GDM1 (cell line): ENCODE measurements at places on chromosomes 3 and 15.

- no peak for DNase-seq
Measured at GRCh38 chr3:41502023-41502422, 302.7 kb downstream of the CTNNB1 start.

DNA sequence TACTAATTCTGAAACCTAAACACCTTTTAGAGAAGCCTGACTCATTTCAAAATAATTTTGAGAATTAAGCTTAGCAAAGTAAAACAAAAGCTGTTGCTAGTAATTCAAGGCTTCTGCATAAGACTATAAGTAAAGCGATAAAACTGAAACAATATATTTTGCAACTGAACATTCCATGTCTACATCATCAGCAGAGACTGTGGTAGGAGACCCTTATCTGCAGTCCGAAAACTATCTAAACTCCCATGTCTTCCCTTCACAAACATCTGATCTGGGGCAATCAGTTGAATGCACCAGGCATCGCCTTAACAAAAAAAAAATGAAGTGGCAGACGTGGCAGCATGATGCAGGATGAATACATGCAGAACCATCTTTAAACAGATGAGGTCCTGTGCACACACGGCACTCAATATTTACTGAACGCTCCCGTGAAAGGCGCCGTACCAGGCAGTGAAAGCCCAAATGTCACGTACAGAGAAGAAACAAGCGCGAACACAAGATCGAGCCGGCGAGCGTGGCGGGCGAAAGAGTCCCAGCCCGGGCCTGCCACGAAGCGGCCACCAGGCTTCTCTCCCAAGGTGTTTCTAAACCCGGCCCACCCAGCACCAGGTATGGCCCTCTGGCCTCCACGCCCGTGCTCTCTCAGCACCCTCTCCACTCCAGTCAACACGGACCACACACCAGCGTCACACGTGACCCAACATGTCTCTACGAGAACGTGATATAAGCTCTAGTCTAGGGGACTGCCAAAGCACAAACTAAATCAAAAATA is 63.0 kb downstream of the CHSY1 start:
- DNase-seq, result no peak

DNA sequence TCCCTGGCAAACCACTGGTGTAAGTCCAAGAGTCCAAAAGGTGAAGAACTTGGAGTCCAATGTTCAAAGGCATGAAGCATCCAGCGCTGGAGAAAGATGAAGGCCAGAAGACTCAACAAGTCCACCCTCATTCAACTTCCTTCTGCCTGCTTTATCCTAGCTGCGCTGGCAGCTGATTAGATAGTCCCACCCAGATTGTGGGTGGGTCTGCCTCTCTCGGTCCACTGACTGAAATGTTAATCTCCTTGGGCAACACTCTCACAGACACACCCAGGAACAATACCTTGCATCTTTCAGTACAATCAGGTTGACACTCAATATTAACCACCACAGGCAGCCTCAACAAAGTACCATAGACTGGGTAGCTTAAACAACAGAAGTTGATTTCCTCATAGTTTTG is 245.9 kb upstream of the IGF1R start:
- no peak for DNase-seq

- DNase-seq, result no peak
Measured at GRCh38 chr15:31079519-31079918, 22.0 kb downstream of the TRPM1 start.

DNA sequence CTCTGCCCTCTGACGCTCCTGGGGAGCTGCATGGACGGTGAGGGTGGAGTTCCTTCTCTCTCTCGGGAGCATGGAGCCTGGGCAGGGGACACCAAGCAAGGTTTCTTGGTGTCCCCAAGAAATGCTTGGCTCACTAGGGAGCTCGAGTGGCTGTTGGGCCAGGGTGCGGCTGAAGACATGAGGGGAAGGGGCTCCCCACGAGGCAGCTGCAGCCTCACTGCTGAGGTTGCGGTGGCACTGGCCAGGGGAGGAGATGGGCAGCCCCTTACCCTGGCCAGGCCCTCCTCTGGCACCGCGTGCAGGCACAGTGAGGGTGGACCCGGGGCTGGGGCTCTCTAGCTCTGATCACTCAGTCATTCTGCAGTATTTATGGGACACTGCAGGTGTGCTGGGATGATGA is 43.5 kb upstream of the SLC41A3 start:
- no peak for DNase-seq

GRCh38 chr15:71730277-71731144 is 79.8 kb upstream of the NR2E3 start:
- DNase-seq, result peak; percentile 7

DNA sequence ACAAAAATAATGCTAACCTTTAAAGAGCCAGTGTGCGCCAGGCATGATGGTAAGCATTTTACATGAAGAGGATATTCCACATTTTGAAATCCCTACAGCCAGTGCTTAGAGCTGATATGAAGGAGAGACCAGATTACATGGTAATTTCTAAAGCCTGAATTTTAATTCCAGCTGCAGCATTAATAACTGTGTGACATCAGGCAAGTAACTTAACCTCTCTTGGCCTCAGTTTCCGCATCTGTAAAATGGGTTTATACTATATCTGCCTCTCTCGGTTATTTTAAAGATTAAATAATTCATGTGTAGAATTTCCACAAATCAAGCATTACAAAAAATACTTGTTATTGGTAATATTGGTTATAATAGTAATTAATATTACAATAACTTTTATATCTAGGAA is 165.4 kb downstream of the UACA start:
- no peak for DNase-seq

DNA sequence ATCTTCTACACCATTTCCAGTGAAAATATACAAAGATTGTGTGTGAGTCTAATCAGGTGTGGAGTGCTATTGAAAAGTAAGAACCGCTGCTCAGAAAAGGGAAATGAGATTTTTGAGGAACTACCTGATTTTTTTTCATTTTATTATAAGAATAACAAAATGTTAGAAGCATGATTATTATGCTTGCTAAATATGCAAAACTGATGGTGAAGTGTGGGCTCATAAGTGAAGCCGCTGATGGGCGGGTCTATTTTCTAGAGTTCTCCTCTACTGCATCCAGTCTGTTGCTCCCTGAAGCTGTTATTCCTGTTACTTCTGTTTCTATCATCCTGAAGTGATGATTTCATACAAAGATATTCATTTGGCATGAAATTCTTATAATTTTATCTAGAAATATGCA is 612.0 kb downstream of the CADM2 start:
- DNase-seq, result no peak

- no peak for DNase-seq
Measured at GRCh38 chr3:37693511-37694283, 168.0 kb upstream of the CTDSPL start.

GRCh38 chr3:190089711-190090110 is 31.0 kb downstream of the P3H2 start:
- no peak for DNase-seq

DNA sequence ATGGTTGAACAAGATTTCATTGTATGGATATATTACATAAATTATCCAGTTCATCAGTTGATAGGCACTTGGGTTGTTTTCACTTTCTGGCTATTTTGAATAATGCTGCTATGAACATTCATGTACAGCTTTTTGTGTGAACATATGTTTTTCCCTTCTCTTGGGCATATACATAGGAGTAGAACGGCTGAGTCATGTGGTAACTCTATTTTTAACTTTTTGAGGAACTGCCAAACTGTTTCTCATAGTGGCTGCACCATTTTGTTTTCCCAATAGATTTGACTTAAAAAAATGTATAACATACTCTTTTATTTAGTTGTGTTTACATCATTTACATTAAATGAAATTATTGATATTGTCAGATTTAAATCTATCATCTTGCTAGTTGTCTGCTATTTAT is 28.8 kb upstream of the RFX7 start:
- DNase-seq, result no peak

DNA sequence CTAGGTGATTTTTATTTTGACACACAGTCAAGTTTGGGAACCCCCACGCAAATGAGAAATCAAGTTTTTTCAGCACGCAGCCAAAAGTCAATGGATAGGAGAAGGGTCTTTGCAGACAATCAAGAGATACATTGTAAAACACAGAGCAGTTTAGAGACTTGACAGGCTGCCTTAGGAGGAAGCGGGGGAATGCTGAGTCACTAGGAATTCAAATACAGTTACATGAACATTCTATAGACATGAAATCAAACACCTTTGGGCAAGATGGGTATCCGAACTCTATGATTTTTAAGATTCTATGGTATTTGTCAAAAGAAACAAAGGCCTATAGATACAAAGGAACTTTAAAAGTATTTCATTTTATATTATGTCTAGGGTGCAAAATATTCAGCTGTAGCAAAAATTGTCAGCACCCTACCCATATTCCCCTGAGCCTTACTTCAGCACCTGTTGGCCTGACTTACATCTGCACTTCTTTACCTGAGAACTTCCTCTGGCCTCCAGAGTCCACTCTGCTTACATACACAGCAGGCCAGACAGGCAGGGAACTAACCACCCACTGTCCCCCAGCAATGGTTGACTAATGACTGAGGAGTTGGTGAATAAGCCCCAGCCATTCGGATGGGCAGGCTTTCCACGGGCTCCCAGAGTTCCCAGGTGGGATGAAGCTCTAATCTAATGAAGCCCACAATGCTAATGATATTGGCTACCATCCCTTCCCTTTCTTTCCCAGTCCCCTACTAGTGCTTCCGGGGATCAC is 289.3 kb upstream of the RORA start:
- no peak for DNase-seq

- DNase-seq, result no peak
Measured at GRCh38 chr3:127688022-127688415, 15.3 kb downstream of the ABTB1 start.

DNA sequence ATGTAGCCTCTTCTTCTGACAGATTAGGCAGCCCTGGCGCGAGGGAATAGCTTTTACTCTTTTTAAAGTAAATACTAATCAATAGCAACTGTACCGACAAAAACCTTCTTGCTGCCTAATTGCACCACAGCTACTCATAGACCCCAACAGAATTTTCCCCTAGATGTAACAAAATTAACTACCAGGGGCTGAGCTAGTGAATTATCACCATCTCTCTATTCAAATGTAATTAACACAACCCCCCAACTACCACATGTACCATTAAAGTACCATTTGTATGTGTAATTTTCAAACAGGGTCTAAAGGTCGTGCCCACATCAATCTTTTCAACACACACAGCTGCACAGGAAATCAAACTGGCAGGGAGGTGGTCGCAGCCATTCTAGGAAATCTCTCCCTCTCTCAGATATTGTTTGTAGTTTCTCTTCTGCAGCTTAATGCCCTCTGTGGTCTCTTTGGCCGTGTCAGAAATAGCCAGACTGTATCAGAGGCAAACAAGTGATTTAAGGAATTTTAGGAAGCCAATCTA is 322.9 kb downstream of the RORA start:
- DNase-seq, result no peak

DNA sequence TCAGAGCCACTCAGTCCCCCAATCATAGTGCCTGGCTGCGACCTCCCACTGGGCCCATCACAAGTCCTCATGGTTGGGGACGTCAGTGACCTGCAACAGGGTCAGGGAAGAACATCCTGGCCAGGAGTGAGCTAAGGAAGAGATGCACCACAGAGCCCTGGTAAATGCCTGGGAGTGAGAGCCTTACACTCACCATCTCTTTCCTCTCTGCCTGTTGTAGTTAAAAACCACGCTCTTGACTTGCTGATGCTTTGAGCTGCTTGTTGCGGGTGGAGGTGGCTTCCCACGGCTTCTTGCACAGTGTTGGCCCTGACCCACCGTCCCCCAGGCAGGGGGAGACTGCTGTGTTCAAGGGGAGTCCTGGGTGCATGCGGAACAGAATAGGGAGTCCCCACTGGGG is 91.1 kb upstream of the RGMA start:
- no peak for DNase-seq

GRCh38 chr3:47337656-47338055 is 43.2 kb upstream of the PTPN23 start:
- DNase-seq, result no peak

DNA sequence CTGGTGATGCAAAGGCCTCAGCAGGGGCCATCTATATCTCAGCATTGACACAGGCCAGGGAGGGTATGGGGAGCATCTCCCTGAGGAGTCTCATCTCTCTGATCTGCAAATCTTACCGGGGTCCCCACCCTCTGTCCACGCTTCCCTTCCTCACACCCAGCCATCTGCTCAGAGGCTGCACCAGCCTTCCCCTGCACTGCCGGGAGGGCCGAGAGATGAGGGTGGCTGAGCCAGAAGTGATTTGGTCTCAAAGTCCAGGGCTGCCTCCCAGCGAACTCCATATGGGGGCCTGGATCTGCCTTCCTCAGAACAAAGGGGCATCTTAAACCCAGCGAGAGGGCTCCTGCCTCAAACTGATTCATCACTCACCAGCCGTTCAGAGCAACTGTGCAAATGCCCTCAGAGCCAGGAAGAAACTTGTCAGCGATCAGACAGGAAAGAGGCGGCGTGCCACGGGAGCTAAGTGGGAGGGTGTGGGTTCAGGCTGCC is 4.6 kb downstream of the IGDCC3 start:
- DNase-seq, result no peak

DNA sequence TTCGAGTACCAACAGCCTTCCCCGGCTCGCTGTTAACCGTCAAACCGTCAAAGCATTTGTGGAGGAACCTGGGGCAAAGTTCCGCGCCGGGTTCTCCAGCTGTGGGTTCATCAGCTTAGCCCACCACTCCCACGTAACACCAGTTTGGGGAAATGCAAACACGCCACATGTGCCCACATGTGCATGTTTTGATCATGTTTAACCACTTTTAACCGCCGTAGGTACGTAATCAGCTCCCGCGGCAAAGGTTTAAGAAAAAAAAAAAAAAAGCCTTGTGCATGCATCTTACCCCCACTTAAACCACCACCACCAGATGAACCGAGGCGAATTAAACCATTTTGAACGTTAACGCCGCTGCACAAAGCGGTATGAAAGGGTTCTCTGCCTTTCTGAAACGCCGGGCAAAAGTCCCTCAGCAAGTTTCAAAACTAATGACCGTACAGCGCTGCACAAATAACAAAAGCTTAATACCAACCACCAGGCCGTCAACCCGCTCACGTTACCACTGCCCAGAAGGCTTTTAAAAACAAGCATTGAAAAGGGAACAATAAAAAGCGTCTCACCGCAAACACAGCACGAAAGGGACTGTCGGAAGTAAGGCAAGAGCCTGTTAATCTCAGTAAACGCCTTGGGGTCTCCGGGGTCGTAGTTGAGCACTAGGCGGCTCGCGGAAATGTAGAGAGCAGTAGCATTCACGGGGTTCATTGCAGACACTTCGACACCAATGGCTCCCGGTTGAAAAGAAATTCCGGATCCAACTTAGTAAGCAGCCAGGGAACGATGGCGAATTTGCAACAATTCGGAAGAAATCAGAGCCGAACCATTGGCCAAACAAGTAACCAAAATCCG is 1.5 kb downstream of the MSL2 start:
- DNase-seq, result no peak

DNA sequence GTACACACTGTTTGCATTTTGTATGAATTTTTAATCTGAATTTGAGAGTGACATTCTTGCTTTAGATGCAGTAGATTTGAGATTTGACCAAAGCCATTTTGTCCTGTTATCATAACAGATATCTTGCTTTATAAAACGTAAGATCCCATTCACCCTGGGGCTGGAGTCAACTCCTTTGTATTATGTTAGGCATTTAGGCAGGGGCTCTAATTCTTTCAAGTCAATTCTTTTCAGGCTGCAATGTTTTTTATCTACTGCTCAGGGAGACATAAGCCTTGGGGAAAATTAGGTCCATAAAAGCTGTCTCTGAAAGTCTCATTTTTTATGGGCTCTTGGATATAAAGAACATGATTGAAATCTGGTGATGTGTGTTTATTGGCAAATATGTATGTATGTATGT is 53.0 kb upstream of the CADPS start:
- no peak for DNase-seq
